ENCODE measurements at places on chromosomes 5 and 9. TPM values are rescaled to one million over a fixed set of nuclear protein-coding genes. Genes with fewer than 3 reads are reported as not detected.

ANKRD31 gene
- 0.09 TPM for total RNA-seq

HSPA5 gene
- 170 TPM for total RNA-seq

DOCK2 gene
- not detected for total RNA-seq

MYOZ3 gene
- not detected for total RNA-seq

TRIP13 gene
- total RNA-seq = 33.0 TPM

TNFSF15 gene
- total RNA-seq = not detected

PCSK5 gene
- total RNA-seq = 0.55 TPM

PFN3 gene
- not detected for total RNA-seq

- DNase-seq = no peak
These were observed 115.3 kb downstream of the TLE4 start for GRCh38 chr9:79687131-79687447.

GRCh38 chr5:3424946-3425345, 170.7 kb upstream of the IRX1 start:
- no peak for DNase-seq

GRCh38 chr9:966870-967269, 9.6 kb upstream of the DMRT3 start:
- DNase-seq = no peak

GRCh38 chr5:67195406-67196275, 958 bp downstream of the CD180 start:
- DNase-seq = no peak

GRCh38 chr9:119004618-119004990, 364.6 kb downstream of the BRINP1 start:
- peak; percentile 12 for DNase-seq

DNA sequence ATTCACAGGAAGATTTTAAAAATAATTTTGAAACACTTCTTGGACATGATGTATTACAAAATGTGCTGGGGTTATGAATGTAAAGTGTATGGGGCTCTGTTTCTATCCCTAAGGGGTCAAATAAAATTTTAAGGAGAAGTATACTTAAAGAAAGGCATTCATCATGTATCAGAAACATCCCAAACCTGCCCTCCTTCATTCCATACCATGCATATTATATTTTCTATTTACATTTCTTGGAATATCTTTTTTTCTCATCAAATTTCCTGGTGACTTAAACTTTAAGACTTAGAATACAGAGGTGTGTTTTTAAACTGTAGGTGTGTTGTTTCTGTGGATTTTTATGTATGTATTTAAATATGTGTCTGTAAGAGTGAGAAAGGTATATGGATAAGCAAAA, 96.1 kb upstream of the ADAMTS19 start:
- DNase-seq = no peak

GRCh38 chr5:135977375-135977928, 22.7 kb upstream of the LECT2 start:
- DNase-seq = no peak

GRCh38 chr9:108889649-108890067, 27.6 kb downstream of the ACTL7A start:
- peak; percentile 80 for DNase-seq

DNA sequence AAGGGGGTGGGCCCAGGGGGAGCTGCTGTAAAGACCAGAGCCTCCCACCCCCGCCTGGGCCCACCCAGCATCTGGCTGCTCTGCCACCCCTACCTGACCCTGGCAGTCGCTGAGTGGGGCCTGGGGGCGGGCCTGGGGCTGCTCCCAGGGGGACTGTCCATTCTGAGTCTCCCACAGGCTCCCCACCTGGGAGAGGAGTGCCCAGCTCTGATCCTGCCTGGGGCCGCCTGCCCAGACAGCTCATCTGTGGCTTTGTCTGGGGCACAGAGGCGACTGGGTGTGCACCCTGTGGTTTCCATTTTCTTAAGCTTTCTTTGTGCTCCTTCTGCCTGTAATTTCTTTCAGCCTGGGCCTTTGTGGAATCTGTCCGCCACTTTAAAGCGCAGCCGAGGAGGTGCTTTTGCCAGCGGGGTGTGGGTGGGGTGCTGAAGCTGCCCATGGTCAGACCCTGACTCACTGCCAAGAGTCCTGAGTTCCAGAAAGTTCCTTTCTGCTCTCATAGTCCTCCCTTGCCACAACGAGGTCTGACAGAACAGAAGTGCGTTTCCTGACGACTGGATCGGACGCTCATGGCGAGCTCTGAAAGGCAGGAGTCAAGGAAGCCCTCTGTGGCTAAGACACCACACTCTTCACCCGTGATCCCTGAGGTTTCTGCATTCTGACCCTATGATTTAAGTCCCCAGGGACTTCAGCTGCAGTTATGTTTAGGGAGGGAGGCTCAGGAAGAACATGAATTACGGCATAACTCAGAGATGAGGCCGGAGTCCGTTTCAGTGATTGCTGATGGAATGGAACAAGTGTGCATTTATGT, 225.0 kb downstream of the FANCC start:
- no peak for DNase-seq

DNA sequence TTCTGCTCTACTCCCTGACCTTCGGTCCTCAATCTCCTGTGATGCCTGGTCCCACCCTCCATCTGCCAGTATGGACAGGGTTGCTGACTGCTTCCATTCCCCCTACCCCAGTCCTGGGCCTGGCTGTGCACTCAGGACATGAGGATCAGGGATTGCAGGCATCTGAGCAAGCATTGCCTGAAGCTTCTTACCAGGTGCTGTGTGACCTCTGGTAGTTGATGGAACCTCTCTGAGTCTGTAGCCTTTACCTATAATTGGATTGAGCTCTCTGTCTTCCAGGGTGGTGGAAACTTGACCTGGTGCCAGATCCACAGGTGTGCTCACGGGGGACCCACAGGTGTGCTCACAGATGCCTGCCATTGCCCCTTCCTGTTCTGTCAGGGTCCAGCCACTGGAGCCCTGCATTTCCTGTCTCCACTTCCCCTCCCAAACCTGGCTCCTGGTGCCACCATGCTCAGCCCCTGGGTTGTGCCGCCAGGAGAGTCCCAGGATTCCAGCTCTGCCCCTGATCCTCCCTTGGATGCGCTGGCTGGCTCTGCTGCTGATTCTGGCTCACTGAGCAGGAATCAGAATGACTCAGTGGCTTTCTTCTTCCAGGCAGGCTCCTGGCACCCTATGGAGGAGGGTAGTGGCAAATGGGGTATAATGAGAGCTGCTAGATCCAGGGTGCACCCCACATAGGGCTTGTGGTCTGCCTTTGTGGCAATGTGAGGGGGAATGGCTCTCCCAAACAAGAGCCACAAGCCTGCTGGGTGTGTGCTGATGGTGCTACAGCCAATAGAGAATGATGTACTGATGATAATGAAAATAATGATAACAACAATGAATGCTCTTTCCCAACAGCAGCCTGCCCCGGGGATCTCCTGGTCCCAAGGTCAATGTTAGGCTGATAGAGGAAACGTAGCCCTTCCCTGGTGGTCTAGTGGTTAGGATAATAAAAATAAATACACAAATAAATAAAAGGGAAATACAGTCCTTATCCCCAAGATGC, 35.2 kb upstream of the PSD2 start:
- DNase-seq = no peak

DNA sequence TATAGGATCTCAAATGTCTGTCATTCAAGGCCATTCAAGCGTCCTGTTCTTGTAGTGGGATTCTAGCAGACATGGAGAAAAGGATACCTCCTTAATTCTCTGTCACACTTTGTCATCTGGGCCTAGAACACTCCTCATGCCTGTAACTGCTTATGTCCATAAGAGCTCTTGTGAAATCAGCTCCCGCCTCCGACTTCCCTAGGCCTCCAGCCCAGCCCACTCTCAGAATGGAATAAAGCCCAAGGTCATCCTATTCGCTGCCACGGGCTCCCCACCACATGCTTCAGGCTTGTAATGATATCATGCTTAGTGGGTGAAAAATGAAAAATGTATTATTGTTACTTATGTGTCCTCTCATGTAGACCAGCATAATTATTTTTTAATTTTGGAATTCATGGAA, 632.5 kb downstream of the ISL1 start:
- peak; percentile 27 for DNase-seq

DNA sequence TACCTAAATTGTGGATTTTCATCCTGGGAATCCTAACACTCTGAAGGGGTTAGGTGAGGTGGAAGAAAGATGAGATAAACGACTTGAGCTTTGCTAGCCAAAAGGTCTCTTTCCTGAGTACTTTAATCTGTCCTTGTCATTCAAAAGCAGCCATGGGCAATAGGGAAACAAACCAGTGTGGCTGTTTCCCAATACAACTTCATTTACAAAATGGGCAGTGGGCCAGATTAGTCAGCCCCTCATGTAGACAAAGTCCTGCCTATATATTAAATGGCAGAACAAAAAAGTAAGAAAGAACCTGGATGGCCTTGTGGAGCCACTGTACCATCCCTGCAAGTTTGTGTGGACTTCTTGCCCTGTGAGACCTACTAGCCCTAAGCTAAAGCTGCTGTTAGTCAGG, 51.0 kb upstream of the NFIL3 start:
- DNase-seq = no peak

- peak; percentile 14 for DNase-seq
These were observed 148.2 kb downstream of the CAAP1 start for GRCh38 chr9:26744191-26744965.

GRCh38 chr9:130189840-130190239, 17.6 kb downstream of the NCS1 start:
- no peak for DNase-seq

DNA sequence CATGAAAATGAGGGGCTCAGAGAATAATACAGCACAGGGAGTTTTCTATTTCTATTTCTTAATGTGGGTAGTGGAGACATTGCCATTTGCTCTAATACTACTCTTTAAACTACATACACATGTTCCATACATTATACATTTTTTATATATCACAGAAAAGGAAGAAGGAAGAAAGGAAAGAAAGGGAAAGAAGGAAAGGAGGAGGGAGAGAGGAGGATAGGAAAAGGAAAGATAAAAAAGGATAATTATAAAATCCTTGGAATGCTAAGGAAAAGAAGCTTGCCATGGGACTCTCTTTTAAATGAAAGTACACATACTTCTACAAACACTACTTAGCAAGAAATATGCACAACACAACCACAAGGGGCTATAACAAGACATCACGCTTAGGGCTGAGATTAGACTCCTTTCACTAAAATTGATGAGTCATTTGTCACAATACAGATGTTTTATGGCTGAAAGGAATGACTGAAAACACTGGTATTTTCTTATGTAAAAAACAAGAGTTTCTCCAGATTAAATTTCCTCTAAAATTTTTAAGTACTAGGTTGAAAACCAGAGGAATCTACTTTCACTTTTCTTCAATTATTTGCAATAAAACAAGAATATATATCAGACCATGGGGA, 219.8 kb downstream of the ARL15 start:
- DNase-seq = peak; percentile 2

GRCh38 chr5:96930058-96930457, 5.8 kb upstream of the LNPEP start:
- DNase-seq = no peak

DNA sequence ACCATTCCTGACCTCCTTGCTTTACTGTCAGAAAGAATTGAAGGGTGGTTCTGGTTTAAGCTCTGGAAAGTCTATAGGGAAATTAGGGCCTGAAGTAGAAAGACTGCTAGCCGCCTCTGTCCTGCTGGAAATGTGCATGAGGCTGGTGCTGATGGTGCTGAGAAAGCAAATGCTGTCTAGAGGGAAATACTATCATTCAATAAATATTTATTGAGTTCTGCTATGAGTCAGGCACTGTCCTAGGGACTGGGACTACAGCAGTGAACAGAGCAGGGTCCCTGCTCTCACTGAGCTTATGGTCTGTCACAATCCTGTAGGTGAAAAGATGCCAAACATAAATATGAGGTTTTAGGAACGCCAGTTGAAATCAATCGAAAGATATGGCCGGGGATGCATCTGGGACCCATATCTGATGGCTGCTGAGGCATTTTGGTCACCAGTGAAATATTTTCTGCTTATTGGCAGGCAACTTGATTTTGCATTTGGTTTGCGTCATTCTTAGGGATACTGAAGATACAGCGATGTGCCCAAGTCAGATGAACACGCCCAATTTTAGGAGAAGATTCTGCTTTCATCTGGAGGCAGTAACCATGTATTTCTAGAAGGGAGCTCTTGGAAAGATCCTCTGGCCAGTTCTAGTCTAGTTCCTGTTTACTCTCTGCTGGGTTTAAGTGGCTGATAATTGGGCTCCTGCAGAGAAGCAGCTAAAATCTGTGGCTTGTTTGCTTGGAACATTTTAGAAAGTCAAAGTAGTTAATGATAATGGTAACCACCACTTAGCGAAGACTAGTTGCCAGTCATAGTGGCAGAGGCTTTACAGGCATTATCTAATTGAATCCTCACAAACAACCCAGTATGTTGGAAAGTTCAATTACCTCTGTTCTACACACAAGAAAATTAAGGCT, 73.3 kb downstream of the INSYN2B start:
- DNase-seq = no peak

DNA sequence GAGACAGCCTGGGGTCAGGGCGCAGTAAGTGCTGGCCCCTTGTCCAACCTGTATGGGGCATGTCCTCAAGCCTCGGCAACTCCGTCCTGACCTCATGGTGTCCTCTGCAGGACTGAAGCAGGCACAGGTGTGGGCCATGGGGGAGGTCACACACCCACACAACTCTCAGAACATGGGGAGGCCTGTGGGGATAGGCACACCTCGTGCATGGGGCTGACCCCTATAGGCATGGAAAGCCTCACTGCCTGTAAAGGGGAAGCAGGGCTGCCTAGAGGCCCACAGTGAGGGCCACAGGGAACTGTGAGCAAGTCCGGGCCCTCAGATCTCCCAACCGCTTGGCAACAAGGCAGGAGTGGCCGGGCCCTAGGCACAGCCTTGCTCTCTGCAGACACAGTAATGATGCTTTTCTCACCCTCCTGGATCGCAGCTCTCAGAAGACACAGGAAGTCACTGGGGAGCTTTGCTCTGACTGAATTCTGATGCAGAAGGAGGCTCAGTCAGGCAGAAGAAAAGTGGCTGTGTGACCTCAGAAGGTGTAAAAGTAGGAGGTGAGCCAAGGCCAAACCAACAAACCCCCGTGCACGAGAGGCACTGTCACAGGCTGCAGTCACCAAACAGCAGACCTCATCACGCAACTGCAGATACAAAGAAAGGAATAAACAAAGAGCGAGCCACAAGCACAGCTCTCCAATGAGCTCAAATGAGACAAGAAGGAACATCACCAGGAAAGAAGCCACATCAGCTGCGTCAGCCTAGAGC, 5.4 kb downstream of the IPPK start:
- no peak for DNase-seq

- no peak for DNase-seq
These were observed 10.5 kb upstream of the TAL2 start for GRCh38 chr9:105651806-105652205.
